ENCODE measurements at places on chromosomes 11 and 22.

DNA sequence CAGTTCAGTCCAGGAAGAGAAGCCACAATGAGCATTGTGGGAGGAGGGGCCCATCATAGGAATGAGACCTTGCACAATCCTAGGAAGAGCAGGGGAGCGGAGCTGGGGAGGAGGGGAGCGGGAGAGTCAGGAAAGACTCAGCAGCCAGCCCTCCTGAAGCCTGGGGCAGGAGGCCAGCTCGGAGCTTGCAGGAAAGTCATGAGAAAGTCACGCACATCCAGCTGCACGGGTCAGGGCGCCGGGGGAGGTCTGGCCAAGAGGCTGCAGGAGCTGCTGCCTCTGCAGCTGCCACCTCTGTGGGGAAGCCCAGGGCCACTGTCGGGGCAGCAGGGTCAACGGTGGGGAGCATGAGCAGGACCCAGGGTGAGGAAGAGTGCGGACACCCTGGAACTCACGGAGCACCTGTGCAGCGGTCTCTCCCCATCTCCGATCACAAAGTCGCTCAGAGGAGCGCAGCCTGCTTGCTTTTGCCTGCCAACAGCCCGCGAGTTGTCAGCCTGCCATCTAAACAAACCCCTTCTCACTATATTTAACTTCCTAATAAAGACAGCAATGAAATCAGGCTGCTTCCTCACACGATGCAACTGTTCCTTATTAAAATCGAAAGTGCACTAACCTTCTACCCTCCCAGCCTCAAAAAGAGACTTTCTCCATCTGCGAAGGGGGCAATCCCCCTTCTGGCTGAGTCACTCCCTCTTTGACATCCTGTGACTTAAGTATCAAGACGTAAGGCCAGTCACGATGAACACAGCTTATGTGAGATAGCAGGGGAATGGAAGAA, 52.9 kb upstream of the RTL6 start:
- peak; percentile 15 for DNase-seq

DNA sequence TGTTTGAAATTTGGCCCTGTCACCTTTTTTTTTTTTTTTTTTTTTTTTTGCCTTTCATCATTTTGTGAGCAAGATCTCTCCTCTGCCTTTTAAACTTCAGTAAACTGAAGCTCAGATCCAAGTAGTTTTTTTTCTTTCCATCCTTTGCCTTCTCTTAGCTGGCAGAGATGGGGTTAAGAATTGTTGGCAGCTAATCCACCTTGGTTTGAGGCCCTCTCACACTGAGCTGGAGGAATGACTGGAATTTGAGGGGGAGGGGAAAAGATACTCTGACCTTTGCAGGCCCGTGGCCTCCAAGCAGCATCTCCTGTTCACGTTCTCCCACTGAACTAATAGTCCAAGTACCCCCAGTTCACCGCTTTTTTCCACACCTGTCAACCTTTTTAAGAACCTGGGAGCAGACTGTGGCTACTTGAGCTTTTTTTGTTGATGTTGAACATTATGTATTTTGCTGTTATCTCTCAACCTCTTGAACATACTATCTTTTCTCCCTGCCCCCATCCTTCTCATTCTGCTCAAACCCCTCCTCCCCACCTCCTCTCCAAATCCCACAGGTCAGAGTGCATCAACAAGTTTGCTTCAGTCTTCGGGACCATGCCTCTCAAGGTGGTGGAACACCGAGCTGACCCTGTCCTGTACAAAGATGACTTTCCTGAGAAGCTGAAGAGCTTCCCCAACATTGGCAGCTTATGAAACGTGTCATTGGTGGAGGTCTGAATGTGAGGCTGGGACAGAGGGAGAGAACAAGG, 66.2 kb downstream of the ALX4 start:
- DNase-seq: no peak

DNA sequence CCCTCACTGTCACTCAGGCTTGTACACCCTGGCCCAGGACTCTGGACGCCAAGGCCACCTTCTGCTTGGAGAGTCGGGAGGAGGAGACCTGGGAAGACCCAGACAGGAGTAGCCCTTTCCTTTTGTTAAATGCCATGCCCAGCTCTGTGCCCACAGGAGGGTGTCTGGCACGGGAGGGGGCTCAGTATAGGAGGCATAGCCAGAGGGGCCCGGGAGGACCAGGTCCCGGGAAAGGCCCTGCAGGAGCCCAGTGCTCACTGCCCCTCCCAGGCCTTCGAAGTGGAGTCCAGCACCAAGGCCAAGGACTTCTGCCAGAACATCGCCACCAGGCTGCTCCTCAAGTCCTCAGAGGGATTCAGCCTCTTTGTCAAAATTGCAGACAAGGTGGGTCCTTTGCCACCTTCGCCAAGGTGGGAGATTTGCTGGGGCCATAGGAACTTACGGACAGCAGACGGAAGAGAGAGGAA, 79.0 kb downstream of the MYO7A start:
- DNase-seq: no peak

- DNase-seq: no peak
Observed at GRCh38 chr11:104581246-104581980, 316.8 kb downstream of the CASP12 start.

- DNase-seq: no peak
Observed at GRCh38 chr22:17411213-17411612, 42.0 kb downstream of the CECR2 start.

Data from stimulated activated CD4-positive, alpha-beta T cell treated with anti-CD3 and anti-CD28 coated beads, Interleukin-2, amount 100 ng/mL, for 48 hours (primary cell).